ENCODE measurements at places on chromosomes 12 and 14.
A peak's percentile ranks its signal among the peaks of the same experiment; 100 is the strongest.

DNA sequence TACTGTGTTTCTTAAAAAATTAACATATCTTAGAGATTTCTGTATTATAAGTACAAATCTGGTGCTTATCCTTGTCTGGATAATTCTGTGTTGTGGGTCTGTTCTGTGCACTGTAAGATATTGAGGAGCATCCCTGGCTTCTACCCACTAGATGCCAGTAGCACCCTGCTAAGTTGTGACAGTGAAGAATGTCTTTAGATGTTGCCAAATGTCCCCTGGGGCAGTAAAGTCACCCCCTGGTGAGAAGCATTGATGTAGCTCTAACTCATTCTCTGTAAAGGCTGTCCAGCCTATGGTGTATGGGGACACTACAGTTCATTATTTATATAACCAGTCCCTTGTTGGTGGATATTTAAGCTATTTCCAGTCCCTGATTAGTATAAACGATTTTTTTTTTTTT, 31.4 kb downstream of the MAP1LC3B2 start:
- DNase-seq: no peak

- DNase-seq: no peak
Measured at GRCh38 chr12:78725951-78726580, 138.5 kb upstream of the SYT1 start.

- no peak for DNase-seq
Measured at GRCh38 chr12:114240288-114240687, 165.7 kb downstream of the TBX5 start.

DNA sequence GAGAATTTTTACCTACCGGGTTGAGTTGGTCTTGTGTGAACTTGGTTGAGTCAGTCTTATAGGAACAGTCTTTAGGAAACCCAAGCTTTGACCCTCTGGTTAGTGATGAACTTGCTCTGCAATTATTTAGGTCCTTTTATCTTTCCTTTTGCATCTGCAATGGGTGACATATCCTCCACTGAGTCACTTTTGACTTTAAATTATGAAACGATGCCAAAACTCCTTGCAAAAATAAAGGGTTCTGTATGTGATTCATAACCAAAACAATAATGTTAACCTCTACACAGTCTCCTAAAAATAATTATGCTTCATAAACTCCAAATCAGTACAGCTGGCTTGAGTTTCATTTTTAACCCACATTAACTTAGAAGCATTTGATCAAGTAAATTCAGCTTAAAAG, 979.4 kb downstream of the GALC start:
- DNase-seq: no peak

DNA sequence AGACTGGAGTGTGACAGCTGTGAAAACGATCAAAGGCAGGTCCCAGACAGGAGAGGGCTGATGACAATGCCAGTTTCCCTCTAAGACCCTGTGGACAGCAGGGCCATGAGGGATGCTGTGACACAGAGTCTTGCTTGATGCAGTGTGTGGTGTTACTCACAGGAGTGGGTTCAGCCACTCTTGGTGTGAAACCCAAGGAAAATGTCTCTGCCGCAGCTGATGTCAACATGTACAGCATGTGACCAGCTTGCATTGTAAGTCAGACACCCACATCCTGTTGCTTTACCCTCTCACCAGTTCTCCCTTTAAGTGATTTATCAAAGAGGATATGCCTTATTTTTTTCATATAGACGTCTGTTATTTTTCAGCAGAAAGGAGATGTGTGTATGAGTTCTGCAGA, 268.6 kb downstream of the BTG1 start:
- DNase-seq: peak; percentile 83

DNA sequence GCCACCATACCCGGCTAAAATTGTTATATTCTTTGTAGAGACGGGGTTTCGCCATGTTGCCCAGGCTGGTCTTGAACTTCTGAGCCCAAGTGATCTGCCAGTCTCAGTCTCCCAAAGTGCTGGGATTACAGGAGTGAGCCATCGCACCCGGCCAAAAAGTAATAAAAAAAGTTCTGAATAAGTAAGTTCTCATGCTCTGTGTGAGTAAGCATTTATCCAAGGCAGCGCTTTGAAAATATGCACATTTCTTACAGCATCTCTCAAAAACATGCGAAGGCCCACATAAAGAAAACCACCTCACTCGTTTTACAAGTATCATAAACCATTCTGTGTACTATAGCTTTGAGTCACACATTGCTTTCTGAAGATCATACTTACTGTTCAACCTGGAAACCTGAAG, 8.6 kb downstream of the GIT2 start:
- no peak for DNase-seq

GRCh38 chr14:100783630-100784370, 42.1 kb upstream of the MEG3 start:
- no peak for DNase-seq

- DNase-seq: no peak
Measured at GRCh38 chr14:70563417-70563816, 28.6 kb upstream of the ADAM20 start.

- DNase-seq: no peak
Measured at GRCh38 chr14:104724407-104724980, 465 bp downstream of the ADSS1 start.

DNA sequence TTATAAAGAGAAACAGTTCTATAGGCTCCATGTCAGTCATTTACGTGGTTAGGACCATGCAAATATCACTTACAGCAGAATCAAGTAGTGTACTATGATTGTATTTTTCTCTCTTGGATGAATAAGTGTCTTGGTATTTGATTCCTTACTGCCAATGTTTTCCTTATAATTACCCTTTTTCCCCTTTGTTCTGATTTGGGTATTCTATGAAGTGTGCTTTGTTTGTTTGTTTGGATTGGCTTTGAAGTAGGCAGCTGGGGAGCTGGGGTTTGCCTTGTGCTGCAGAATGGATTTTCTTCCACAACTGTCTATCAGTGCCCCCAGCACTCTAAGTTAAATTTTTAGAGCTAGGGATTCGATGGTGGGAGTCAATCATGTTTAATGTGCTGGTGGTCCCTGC, 12.4 kb downstream of the TMEM120B start:
- DNase-seq: no peak

DNA sequence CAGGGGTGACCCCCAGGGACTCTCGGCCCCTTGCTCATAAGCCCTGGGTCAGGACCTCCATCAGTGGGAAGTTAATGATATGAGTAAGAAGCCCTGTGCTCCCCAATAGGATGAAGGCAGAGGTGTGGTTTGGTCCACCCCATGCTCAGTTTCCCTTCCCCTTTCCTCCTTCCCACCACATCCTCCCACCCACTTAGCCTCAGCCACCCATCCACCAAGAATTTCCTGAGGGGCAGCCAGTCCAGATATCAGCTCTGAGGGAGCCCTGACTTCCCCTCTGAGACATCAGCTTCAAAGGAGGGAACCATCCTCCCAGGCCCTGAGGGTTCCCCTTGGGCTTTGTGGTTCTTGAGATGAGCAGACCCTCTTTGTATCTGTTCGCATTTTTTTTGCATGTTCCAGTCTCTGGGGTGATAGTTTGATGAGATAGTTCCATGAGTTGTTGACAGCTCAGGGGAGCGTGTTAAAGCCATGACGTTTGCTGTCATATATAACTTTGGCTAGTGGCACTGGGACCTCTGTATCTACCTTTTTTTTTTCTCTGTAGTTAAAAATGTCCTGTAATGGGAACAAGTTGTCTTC, 71.2 kb downstream of the LGMN start:
- no peak for DNase-seq

DNA sequence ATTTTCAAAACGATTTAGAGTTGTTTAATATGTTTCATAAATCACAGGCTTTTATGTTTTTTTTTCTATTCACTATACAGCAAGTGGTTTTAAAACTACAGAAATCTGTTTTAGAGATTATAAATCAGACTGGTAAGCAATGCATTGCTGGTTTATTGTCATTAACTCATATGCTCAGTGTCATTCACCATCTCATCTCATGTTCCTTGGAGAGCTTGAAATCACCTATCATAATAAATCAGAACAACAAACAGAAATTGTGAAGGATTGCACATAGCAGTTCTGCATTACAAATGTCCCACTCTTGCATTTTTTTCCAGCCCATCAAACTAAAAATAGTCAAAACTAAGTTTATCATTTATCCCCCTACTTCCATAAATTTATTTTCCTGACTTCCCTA, 470.8 kb downstream of the FSCB start:
- DNase-seq: no peak

DNA sequence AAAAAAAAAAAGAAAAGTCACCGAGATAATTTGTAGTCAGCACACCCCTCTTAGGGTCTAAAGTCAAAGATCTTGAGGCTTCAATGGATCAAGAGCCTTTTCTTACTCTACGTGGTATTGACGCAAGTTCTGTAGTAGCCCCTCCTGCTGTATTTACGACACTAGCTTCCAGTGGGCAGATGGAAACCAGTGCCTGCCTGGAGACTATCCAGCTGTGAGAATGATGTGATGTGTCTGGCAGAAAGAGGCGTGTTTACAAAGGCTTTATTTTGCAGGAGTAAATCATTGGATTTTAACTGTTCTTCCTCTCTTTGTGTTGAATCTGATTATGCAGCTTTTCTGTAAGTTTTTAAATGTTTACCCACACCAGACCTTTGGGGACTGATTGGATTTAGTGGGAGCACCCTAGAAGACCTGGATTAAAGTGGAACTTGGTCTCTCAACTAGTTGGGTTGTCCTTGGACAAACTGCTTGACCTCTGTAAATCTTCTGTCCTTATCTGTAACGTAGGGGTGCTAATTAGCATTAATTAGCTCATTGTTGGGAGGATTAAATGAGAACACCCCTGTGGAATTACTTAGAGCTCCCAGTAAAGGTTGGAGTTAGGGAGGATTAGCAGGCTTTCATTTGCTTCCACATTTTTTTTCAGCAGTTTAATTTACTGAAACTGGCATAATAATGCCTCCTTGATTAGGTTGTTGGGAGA, 72.4 kb downstream of the RASSF3 start:
- no peak for DNase-seq

GRCh38 chr14:55136241-55136640, 7.2 kb downstream of the LGALS3 start:
- DNase-seq: no peak

- no peak for DNase-seq
Measured at GRCh38 chr14:22432348-22432976, 156.6 kb downstream of the DAD1 start.

GRCh38 chr12:45785315-45785714, 55.8 kb downstream of the ARID2 start:
- DNase-seq: no peak

- DNase-seq: no peak
Measured at GRCh38 chr12:30816742-30817465, 62.2 kb upstream of the CAPRIN2 start.

All from effector memory CD8-positive, alpha-beta T cell (primary cell).